LoVo (cell line): ENCODE measurements at places on chromosomes 3 and 15.
A peak's percentile ranks its signal among the peaks of the same experiment; 100 is the strongest.

DNA sequence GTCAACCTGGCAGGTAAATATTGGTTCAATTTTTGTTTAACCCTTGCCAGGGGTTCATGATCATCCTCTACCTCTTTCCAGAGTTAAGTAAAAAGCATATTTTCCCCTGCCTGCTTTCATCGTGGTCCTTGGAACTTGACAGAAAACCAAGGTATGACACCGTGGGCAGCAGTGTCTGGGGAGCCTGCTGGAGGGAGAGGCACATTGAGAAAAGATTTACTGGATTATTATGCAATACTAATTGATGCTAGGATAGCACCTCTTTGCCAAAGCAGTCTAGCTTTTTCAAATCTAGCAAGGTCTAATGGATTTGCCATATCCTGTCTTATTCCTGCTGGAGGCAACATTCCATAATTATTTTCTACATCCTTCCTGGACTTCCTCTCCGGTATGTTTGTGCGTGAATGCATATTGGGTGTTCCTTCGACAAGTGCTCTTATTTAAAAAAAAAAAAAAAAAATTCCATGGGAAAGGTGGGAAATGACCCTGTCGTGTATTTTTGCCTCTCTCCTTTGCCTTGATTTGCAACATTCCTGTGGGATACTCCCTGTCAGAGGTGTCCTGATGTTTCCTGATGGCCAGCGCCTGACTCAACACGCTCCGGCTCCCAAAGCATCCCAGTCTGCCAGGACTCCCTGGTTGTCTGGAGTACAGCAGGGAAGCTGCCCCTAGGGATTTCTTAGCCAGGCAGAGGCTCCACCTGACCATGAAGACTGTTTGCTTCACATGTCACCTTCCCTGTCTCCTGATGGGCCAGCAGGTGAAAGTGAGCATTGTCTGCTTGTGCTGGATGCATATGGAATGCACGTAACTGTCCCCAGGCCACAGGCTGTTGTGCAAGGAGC lies 6.3 kb downstream of the BHLHE40 start:
- DNase-seq = no peak

GRCh38 chr3:35707904-35708303 lies 68.6 kb downstream of the ARPP21 start:
- DNase-seq = no peak

- no peak for DNase-seq
Measured at GRCh38 chr15:67120839-67121643, 55.6 kb downstream of the SMAD3 start.

- DNase-seq = no peak
Measured at GRCh38 chr3:64656544-64656943, 31.3 kb downstream of the ADAMTS9 start.

GRCh38 chr3:87307805-87308204 lies 31.4 kb upstream of the POU1F1 start:
- no peak for DNase-seq

DNA sequence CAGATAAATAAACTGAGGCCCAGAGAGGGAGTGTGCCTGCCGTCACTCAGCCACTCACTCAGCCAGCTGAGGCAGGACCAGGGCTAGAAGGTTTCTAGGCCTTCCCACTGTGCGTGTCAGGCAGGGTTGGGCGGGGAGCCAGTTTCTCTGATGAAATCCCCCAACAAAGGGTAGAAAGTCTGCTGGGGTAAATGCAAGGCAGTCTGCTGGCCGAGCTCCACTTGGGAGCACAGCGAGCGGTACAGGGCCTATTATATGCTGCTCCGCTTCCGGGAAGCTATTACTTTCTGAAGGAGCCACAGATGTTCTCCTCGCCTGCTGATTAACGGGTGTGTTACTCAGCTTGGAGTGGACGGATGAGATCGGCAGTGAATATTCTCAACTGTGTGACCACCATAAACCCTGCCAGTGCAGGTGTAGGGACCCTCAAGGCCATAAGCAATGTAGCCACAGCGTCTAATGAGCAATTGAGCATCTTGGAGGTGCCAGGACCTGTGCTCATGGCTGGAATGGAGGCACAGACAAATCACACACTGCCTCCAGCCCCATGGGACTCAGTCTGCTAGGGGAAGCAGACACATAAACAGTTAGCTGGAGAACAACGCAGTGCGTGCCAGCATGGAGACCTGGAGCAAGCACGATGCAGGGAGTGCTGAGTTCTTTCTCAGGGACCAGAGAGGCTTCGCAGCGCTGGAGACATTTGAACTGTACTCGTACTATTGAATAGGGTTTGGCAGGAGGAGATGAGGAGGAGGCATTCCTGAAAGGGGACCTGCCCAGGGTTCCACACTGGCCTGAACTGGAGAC lies 42.1 kb downstream of the CORO2B start:
- DNase-seq = no peak

GRCh38 chr3:14363991-14364390 lies 38.4 kb upstream of the SLC6A6 start:
- DNase-seq = no peak

DNA sequence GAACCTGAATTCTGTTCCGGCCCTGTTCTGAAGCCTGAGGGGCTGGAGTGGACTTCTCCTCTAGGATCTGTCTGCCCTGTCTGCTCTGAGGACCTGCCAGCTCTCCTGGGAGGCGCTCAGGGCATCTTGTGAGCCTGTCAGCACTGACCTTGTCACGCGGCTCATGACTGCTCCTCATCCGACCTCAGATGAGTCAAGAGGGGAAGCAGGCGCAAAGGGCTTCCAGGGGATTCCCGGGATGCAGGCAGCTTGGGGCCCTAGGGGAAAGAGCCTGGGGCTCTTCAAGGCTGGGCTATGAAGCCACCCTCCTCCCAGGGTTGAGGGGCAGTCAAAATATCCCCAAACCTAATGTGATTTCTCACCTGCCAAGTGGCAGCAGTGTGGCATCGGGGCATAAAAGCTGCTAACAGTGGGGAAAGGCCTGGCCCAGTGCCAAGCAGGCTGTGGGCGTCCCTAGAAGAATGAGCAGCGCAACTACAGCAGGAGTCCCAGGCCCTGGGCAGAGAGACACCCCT lies 27.6 kb upstream of the ANKDD1A start:
- no peak for DNase-seq

DNA sequence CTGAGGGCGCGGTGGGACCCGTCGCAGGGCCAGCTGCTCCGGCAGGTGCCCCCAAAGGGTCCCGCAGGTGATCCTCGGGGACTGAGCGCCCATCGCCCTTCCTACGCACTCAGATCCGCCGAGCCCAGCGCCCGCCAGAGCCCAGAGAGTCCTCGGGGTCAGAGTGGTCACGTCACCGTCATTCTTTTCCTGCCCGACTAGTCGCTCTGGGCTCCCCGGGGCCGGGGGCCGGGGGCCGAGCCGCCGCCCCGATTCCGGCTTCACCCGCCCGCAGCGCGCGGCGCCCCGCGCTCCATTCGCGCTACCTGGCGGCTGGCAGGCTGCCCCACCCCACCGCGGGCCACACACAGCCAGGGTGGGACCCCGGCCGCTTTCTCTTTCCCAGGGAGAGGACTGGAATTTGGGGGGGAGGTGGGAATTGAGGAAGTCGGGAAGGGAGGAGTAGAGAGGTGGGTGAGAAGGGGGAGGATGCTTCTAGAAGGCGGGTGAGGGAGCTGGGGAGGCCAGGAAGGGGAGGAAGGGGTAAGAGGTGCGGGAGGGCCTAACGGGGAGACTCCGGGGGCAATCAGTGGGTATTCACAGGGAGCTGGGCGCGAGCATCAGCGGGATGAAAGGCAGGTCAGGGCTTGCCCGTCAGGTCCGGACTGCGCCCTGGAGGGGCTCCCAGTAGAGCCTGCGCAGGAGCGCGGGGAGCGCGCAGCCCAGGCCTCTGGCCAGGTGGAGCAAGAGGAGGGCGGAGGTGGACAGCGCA lies 36.1 kb upstream of the EPHB3 start:
- DNase-seq = no peak

DNA sequence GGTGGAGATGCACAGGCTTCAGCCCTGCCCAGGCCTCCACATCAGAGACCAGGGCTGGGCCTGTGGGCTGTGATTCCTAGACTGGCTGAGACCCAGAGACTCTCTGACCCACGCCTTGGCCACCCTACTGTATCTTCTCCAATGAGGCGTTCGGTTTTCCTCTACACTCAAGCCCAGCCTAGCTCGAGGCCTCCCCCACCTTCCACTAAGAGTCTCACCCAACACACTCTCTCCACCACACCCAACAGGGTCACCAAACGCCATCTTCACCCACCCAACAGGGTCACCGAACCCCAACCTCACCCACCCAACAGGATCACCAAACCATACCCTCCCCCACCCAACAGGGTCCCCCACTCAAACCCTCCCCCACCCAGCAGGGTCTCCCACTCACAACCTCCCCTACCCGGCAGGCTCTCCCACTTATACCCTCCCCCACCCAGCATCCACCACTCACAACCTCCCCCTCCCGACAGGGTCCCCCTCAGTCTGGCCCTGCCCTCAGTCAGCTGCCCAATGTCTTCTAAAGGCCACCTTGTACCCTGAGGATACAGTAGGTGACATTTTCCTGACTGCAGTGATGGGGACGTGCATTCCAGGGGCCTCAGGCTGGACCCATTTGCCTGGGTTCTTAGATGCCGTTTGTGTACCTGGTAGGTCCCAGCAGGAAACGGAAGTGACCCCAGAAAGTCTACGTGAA lies 20.4 kb downstream of the CFAP100 start:
- no peak for DNase-seq

GRCh38 chr3:182479419-182480336 lies 313.6 kb upstream of the ATP11B start:
- no peak for DNase-seq

- DNase-seq = no peak
Measured at GRCh38 chr3:133466531-133467386, 66.9 kb downstream of the BFSP2 start.

GRCh38 chr3:127608362-127608718 lies 10.1 kb downstream of the MCM2 start:
- DNase-seq = no peak

DNA sequence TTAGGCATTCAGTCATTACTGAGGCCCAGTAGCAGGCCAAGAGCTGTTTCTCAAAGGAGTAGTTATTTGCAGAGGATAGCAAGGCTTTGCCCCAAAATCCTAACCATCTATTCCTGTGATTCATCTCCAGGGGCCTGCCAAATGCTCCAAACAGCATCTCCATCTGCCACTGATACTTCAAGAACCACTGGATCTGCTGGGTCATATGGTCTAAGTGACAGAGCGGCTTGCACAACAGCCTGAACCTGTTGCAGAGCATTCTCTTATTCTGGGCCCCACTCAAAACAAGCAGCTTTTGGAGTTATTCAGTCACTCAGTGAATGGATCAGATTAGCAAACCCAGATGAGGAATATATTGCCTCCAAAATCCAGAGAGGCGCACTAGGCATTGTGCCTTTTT lies 68.8 kb upstream of the ALDH1A3 start:
- DNase-seq = no peak

DNA sequence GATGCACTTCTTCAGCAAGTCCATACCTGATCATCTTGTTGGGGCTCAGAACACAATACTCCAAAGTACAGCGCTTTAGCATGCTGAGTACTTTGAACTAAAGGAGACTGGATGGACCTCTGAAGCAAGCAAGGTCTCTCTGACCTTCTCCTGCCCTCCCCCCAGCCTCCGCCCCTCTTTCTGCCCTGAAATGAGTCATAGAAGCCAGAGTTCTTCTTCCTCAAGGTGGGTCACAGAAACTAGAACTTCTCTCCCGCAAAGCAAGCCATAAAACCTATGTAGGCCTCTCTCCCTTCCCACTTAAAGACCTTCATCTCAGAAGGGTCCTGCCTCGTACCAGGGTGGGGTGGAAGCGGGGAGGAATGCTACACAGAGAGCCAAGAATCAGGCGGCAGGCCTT lies 230.5 kb upstream of the PROK2 start:
- DNase-seq = no peak

- no peak for DNase-seq
Measured at GRCh38 chr3:196501316-196502044, 2.1 kb downstream of the RNF168 start.

DNA sequence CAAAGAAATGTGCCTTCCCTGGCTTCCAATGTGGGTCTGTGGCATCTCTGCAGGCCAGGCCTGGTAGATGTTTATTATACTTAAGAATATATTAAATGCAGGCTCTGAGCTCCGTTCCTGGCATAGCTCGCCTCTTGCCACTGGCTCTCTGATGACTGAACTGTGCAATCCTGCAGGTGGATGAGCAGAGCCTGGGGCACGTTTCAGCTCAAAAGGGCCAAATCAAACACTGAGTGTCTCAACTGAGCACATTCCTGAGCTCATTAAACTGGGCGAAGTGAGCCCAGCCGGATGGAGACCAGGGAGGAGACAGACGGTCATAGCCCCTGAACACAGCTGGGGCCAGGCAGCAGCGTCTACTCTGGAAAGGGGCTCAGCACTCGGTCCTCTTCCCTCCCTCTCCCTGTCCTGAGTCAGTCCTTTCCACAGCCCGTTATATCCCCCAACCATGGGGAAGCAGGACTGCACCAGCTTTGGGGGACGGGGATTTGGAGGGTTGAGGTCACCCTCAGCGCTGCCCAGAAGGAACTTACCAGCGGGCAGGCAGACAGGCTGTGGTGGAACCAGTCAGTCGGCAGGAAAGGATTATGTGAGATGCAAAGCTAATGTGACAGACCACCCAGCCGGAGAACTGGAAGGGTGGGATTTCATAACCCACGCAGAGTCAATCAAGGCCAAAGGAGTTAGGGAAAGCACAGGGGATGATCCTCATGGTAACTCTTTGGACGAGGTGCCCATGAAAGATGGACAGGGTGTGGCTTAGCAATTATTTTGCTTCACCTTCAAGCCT lies 77.4 kb upstream of the ANKRD34C start:
- no peak for DNase-seq

- no peak for DNase-seq
Measured at GRCh38 chr3:61934505-61934871, 373.1 kb downstream of the PTPRG start.

GRCh38 chr3:139676632-139677387 lies 962 bp downstream of the NMNAT3 start:
- no peak for DNase-seq

DNA sequence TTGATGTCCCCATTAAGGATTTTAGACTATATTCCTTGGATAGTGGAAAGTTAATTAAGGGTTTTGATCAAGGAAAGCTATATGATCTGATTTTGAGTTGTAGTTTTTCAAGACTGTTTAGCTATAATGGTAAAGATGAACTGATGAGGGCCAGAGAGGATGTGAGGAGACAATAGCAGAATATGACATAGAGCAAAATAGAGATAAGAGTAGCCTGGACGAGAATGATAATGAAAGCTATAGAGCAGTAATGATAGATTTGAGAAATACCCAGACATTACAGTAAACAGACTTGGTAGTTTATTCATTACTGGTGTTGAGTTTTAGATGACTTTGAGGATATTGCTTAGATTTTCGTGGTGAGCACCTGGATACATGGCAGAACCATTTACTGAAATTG lies 3.8 kb downstream of the SUCNR1 start:
- DNase-seq = no peak

GRCh38 chr3:72912532-72912931 lies 24.7 kb downstream of the GXYLT2 start:
- no peak for DNase-seq

- no peak for DNase-seq
Measured at GRCh38 chr15:88023914-88024313, 232.6 kb downstream of the NTRK3 start.

GRCh38 chr15:59074607-59075006 lies 30.3 kb upstream of the CCNB2 start:
- no peak for DNase-seq

- DNase-seq = peak; percentile 41
Measured at GRCh38 chr15:32709295-32710033, 8.3 kb upstream of the GREM1 start.

GRCh38 chr15:58498821-58499580 lies 67.2 kb downstream of the LIPC start:
- no peak for DNase-seq
